Inflammatory macrophage treated with lipopolysaccharide for 1 hour (primary cell): ENCODE measurements at places on chromosomes 6 and 20.

GRCh38 chr20:32509639-32510066 is 75.5 kb downstream of the NOL4L start:
- no peak for DNase-seq

- no peak for DNase-seq
Measured at GRCh38 chr6:149921361-149921760, 1.6 kb downstream of the RAET1G start.

DNA sequence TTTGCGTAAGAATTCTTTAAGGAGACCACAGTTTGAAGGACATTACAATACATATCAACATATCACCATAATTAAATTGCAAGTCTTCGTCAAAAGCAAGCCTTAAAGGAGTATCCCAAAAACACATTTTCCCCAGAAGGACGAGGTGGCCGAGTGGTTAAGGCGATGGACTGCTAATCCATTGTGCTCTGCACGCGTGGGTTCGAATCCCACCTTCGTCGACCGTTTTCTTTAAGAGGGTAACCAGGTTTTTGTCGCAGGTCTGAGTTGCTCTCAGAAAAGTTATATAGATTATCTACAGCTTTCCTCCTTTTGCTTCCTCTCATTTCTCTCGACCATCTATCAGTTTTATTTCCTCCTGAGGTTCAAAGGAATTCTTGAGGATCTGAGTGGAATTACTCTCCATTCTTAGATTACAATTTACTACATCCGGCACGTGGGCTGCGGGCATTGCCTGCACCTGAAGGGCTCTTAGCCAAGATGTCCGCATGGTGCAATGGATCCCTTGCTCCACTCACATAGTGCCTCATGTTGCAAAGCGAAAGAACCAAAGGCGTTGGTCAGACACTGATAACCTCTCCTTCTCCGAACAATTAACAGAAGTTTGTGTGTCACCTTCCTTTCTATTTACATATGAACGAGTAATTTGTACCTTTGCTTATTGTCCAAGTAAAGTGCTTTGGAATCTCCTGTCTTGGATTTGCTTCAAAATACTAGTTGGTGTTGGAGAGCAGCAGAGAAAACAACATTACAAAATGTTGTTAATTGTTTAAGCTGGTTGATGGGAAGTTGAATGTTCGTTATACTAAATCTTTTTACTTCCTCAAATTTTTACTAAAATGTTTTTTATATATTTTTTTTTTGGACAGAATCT is 14.0 kb downstream of the POM121L2 start:
- no peak for DNase-seq

- no peak for DNase-seq
Measured at GRCh38 chr6:45758787-45759471, 256.7 kb downstream of the CLIC5 start.
